Skeletal muscle cell (primary cell): ENCODE measurements at places on chromosomes 6 and 20.

DNA sequence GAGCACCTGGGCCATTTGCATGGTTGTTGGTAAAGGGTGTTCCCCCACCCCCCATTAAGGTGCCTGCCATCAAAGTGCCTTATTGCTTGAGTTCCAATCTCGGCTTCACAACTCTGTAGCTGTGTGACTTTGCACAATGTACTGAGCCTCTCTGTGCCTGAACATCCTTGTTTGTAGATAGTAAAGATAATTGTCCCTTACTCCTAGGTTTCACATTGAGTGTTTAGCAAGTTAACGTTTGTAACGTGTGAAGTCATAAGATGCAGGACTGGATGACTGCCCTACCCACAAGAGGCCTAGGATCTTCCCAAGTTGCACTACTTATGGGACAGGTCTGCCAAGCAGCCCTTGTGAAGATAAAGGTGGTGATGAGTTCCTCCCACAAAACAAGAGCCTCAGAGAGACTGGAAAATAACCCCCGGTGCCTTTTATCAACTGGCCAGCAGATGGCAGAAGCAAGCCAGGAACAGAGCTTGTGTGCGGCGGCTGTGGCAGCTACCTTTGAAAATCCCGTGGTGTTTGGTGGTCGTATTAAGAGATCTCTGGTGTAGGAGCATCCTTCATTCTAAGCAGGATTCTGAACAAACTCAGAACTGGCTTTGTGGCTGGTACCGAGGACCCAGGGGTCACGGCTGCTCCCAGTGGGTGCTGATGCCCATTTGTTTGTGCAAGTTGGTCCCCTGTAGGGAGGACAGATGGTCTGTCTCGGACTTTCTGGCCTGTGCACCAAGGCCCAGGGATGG, 99.1 kb downstream of the CDH26 start:
- DNase-seq, result peak; percentile 46

- DNase-seq, result no peak
These were observed 390.1 kb downstream of the ZFAND3 start for GRCh38 chr6:38209371-38210260.

GRCh38 chr6:148689168-148689567, 57.7 kb upstream of the UST start:
- peak; percentile 26 for DNase-seq

DNA sequence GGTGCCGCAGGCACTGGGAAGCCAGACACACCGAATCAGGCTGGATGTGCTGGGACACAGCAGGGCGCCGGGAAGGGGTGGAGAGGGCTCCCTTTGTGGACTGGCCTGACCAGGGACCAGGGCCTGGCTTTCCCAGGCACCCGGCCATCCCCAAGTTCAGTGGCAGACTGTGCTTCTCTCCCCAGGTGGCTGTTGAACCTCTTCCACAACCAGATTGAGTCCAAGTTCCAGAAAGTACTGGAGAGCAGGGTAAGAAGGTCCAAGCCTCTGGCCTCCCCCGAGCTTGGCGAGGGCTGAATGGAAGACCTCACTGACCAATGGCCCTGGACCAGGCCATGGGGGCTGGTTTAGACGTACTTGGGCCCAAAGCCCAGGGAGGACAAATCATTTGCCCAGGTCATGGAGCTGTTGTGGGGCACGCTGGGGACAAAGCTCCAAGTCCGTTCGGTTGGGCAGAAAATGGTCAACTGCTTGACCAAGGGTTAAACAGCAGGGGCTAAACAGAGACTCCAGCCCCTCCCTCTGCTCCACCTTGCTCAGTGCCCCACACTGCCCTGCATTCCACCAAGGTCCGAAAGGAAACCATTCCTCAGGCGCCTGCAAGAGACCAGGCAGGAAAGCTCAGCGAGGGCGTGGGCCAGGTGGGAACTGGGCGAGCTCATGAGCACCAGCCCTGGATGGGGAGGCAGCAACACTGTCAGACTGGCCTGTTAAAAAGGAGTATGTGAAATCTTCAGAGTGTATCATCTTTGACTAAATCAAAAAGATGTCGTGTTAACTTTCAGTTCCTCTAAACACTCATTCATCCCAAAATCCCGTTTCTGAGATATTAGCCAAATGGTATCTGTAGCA, 9.1 kb downstream of the LBP start:
- DNase-seq, result no peak

- peak; percentile 83 for DNase-seq
These were observed 159.4 kb upstream of the CITED2 start for GRCh38 chr6:139533573-139534471.
